MCF 10A (cell line): ENCODE measurements at places on chromosomes 13 and 19. TPM values are rescaled to one million over a fixed set of nuclear protein-coding genes. Genes with fewer than 3 reads are reported as not detected.

Gene TMEM272
- not detected in 2 replicates for total RNA-seq

Gene F7
- not detected in 2 replicates for total RNA-seq

Gene CGB8
- total RNA-seq, result 1.3 TPM in 1 of 2 replicates, not detected in the other

- no peaks in the 10 kb centered on the region for H3K27me3 ChIP-seq
- no peak overlapping the region for H3K4me3 ChIP-seq
- DNase-seq, result no peak
- H3K4me1 ChIP-seq, result peaks cover 12% of the 10 kb centered on the region
- peaks cover 5% of the 10 kb centered on the region for H3K36me3 ChIP-seq
- H3K27ac ChIP-seq, result no peak overlapping the region
Measured at GRCh38 chr13:110872034-110872767, 42.7 kb downstream of the ANKRD10 start.

DNA sequence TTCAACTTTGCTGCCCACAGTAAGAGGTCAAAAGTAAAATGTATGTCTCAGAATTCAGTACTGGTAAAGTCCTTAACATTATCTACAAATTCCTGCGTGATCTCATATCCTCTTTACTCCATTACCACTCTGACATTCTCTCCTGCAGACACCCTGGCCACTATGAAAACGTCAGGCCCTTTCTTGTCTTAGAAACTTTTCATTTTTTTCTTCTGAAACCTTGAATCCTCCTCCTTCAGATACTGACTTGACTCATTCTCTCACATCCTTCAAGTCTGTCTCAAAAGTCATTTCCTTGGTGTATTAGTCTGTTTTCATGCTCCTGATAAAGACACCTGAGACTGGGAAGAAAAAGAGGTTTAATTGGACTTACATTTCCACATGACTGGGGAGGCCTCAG is 262.3 kb downstream of the POU4F1 start:
- H3K27me3 ChIP-seq, result peaks cover 23% of the 10 kb centered on the region
- no peaks in the 10 kb centered on the region for H3K36me3 ChIP-seq
- no peak for DNase-seq
- no peaks in the 10 kb centered on the region for H3K4me1 ChIP-seq

GRCh38 chr13:22218797-22219196 is 547.9 kb downstream of the FGF9 start:
- DNase-seq, result no peak
- H3K27ac ChIP-seq, result no peak overlapping the region
- no peaks in the 10 kb centered on the region for H3K27me3 ChIP-seq

DNA sequence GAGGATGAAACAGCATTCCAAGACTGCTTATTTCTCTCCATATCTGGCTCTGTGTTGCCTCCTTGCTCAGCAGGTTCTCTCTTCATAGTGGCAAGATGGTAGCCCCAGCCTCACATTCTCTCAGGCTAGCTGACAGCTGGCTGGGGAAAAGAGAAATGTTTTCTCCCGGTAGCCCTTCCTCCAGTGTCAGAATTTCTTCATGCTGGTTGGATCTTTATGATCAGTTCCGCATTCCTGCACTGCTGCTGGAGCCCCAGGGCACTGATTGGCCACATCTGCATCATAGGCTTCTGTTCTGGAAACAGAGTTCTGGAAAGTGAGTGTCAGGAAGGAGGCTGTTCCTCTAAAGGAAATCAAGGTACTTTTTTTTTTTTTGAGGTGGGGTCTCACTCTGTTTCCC is 24.6 kb downstream of the POP4 start:
- H3K4me3 ChIP-seq, result no peak overlapping the region
- no peaks in the 10 kb centered on the region for H3K4me1 ChIP-seq
- no peaks in the 10 kb centered on the region for H3K27me3 ChIP-seq
- H3K27ac ChIP-seq, result no peak overlapping the region
- H3K36me3 ChIP-seq, result no peaks in the 10 kb centered on the region

DNA sequence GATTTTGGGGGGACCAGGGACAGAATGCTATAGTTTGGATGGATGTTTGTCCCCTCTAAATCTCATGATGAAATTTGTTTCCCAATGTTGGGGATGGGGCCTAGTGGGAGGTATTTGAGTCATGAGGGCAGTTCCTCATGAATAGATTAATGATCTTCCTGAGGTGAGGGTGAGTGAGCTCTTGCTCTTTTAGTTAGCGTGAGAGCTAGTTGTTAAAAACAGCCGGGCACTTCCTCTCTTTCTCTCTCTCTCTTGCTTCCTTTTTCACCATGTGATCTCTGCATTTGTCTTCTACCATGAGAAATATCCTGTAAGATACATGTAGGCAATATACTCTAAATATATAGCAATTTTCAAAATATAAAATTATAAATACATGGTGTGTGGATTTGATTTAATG is 290.8 kb upstream of the PCDH9 start:
- no peaks in the 10 kb centered on the region for H3K27me3 ChIP-seq
- H3K4me1 ChIP-seq, result no peaks in the 10 kb centered on the region
- no peak overlapping the region for H3K27ac ChIP-seq
- no peak for DNase-seq
- no peaks in the 10 kb centered on the region for H3K36me3 ChIP-seq

DNA sequence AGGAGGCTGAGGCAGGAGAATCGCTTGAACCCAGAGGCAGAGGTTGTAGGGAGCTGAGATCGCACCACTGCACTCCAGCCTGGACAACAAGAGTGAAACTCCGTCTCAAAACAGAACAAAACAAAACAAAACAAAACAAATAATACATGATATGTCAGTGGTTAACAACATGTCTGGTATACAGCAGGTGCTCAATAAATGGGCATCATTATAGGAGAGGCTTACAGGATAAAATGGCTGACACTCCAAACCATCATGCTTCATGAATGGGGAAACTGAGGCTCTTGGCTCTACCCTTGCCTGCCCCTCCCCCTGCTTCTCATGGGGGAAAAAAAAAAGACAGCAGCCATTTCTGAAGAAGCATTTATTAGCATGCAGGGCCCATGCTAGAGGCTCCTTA is 3.0 kb upstream of the RAB3D start:
- H3K27me3 ChIP-seq, result no peaks in the 10 kb centered on the region
- H3K4me3 ChIP-seq, result no peak overlapping the region
- H3K27ac ChIP-seq, result no peak overlapping the region
- peaks cover 42% of the 10 kb centered on the region for H3K4me1 ChIP-seq

DNA sequence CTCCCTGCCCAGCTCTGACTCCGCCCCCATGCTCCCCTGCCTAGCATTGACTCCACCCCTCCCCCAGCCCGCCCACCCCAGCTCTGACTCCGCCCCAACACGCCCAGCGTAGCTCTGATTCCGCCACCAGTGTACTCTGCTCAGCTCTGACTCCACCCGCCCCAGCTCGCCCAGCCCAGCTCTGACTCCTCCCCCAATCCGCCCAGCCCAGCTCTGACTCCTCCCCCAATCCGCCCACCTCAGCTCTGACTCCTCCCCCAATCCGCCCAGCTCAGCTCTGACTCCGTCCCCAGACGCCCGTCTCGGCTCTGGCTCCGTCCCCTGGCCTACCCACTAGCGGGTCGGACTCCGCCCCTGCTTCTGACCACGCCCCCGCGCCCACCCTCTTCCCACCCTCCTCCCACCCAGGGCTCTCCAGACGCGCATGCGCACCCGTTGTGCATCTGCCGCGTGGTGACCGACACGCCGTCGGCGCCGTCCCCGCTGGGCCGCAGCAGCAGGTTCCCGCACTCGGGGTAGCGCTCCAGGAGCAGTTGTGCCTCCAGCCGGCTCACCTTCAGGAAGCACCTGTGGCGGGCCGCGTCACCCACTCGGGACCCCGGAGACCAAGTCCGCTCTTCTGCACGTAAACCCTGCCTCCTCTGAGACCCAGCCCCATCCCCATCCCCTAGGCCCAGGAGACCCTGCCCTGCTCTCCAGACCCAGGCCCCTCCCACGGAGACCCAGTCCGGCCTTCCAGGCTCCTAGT is 10.2 kb downstream of the STAP2 start:
- H3K4me3 ChIP-seq, result no peak overlapping the region
- DNase-seq, result no peak
- no peaks in the 10 kb centered on the region for H3K36me3 ChIP-seq
- no peaks in the 10 kb centered on the region for H3K27me3 ChIP-seq
- H3K27ac ChIP-seq, result no peak overlapping the region
- no peaks in the 10 kb centered on the region for H3K4me1 ChIP-seq

- H3K27me3 ChIP-seq, result peaks cover 39% of the 10 kb centered on the region
- peaks cover 6% of the 10 kb centered on the region for H3K4me1 ChIP-seq
- H3K27ac ChIP-seq, result no peak overlapping the region
Measured at GRCh38 chr19:33781996-33782395, 14.7 kb upstream of the KCTD15 start.

GRCh38 chr13:44573790-44574465 is 2.2 kb downstream of the TSC22D1 start:
- H3K27ac ChIP-seq, result no peak overlapping the region
- peaks cover 7% of the 10 kb centered on the region for H3K36me3 ChIP-seq
- peaks cover 42% of the 10 kb centered on the region for H3K4me1 ChIP-seq
- H3K4me3 ChIP-seq, result peak overlapping the region; percentile 47
- no peaks in the 10 kb centered on the region for H3K27me3 ChIP-seq
